ENCODE measurements at places on chromosomes 3 and 15.

GRCh38 chr3:178684881-178685590 is 148.8 kb downstream of the KCNMB2 start:
- no peak for DNase-seq

DNA sequence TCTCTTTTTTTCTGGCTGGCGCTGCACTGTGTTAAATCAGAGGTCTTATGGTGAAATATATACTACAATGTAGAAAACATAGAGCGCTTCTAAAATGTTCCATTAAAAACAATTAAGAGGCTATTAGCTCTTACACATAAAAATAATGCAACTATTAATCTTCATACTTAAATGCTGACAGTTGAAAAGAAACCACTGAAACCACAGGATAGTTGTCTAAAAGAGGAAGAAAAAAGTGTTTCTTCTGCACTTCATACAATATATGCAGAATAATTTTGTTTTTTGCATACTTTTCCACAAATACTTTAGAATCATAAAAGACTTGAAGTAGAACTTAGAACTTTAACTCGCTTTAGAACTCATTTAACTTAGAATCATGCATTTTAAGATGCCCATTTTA is 170.5 kb downstream of the PYDC2 start:
- DNase-seq: no peak

GRCh38 chr3:123028233-123028828 is 768 bp upstream of the SEMA5B start:
- DNase-seq: peak; percentile 35

DNA sequence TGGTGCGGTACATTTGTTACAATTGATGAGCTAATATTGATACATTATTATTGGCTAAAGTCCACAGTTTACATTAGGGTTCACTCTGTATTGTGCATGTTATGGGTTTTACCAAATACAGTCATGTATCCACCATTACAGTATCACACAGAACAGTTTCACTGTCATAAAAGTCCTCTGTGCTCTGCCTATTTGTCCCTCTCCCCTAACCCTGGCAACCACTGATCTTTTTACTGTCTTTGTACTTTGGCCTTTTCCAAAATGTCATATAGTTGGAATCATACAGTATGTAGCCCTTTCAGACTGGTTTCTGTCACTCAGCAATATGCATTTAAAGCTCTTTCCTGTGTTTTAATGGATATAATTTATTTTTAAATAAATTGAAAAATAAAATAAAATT is 83.1 kb upstream of the SLC4A7 start:
- DNase-seq: no peak

- no peak for DNase-seq
These were observed 38.1 kb upstream of the RASA2 start for GRCh38 chr3:141448606-141449220.

- no peak for DNase-seq
These were observed 633.7 kb upstream of the SUCLG2 start for GRCh38 chr3:68288085-68288484.

GRCh38 chr3:114584734-114585371 is 291.0 kb downstream of the TIGIT start:
- DNase-seq: no peak

DNA sequence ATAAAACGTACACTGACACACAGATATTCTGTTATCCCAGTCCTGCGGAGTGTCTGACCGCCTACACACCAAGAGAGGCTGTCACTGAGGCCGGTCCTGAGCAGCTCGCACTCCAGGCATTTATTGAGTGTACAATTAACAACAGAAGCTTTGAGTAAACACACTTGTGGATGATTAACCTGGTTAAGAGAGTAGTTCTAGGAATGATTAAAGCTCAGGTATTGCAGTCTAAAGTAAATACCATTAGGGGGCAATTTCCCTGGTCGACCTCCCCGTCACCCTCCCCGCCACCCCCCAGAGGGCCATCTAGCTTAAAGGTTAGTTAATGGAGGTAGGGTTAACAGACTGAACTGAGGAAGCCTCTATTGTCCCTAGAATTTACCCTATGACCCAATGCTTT is 1278.5 kb downstream of the NSUN3 start:
- no peak for DNase-seq

- no peak for DNase-seq
These were observed 11.8 kb downstream of the MYO1E start for GRCh38 chr15:59360896-59361295.

- DNase-seq: peak; percentile 50
These were observed 6.4 kb downstream of the RASA2 start for GRCh38 chr3:141493184-141493583.

DNA sequence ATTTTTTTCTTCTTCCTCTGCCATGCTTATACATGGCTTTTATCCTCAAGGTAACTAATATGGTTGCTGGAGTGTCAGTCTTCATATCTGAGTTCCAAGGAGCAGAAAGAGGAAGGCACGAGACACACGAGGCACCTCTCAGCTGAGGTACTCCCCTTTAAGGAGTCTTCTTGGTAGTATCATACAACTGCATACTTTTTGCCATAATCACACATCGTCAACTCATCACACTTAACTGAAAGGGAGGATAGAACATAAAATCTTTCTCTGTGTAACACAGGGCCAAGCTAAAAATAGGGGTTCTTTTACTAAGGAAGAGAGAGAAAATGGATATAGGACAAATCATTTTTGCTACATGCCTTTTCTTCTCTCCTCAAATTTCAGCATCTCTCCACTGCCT is 104.2 kb downstream of the OXSM start:
- DNase-seq: no peak

GRCh38 chr3:24726423-24726822 is 231.8 kb upstream of the THRB start:
- DNase-seq: no peak

GRCh38 chr15:80595396-80595795 is 99.7 kb upstream of the ABHD17C start:
- no peak for DNase-seq

GRCh38 chr3:13772321-13772745 is 107.5 kb downstream of the WNT7A start:
- DNase-seq: no peak

GRCh38 chr3:114846252-114846651 is 300.8 kb downstream of the ZBTB20 start:
- DNase-seq: no peak

DNA sequence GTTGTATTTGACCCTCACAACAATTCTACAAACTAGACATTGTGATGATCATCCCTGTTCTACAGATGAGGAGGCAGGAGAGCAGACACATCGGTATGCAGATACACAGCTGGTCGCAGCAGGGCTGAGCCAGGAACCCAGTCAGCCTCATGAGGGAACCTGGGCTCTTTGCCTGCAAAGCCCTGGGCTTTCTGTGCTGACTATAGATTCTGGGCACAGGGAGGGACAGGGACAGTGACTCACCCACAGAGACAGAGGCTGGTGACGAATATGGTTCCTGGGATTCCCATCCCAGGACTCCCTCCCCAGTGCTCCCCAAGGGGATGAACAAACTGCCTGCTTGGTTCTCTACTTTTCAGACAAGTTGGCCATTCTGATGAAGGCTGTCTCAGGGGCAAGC is 3.8 kb upstream of the CAMP start:
- DNase-seq: no peak

- no peak for DNase-seq
These were observed 11.6 kb upstream of the ACAN start for GRCh38 chr15:88791637-88792036.

GRCh38 chr15:27672537-27672936 is 426.6 kb downstream of the OCA2 start:
- DNase-seq: no peak

DNA sequence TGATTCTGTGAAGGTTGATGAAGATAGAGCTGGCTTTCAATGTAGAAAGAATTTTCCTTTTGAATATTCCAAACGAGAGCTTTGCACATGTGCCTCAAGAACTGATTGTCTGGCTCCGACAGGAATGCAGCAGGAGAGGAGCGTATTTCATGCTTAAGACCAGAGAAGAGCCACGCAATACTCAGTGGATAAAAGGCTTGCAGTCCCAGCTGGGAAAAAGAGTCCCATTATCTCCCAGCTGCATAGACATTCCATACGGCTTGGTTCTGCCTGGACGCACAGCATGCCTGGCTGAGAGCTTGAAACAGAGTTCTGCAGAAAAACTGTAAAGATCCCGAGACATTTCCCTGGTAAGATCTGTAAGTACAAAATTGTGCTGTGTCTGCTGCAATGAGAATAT is at the start of gene CNTN6:
Gene CNTN6 (plus strand): TSS at position 254 of the 400 bp plus-strand sequence. CDS start 54,985 bp downstream, outside the sequence.
- no peak for DNase-seq

- DNase-seq: no peak
These were observed 30.6 kb downstream of the CTSH start for GRCh38 chr15:78914027-78914764.

DNA sequence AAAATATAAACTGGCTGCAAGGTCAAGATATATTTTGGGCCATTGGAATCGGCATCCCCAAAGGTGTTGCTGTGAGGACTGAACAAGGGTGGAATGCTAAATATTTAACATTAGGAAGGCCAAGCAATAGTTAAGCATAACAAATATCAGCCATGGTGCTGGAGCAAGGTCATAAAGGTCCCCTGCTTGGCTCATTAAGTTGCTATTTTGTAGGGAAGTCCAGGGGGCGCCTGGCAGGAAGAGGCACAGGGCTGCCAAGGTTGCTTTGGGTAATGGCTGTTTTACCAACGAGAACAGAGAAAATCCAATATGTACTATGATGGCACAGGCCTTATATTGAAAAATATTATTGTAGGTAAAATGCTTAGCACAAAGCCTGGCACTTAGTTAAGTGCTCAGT is 62.2 kb downstream of the SLC15A2 start:
- no peak for DNase-seq

DNA sequence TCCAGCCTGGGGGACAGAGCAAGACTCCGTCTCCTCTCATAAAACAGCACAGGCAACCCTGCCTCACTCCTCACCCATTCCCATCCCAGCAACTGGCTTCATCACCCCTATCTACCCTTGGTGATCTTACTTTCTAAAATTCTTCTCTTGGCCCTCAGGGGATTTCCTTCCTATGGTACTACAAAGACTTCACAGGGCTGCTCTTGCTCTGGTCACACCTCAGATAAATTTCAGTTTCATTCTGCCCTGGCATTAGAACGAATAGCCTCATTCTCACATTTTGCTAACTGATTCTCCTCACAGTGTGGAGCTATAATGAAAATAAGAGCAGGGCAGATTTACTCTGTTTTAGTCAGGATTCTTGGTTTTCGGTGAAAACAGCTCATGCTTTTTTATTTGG is 22.1 kb upstream of the CRBN start:
- no peak for DNase-seq

DNA sequence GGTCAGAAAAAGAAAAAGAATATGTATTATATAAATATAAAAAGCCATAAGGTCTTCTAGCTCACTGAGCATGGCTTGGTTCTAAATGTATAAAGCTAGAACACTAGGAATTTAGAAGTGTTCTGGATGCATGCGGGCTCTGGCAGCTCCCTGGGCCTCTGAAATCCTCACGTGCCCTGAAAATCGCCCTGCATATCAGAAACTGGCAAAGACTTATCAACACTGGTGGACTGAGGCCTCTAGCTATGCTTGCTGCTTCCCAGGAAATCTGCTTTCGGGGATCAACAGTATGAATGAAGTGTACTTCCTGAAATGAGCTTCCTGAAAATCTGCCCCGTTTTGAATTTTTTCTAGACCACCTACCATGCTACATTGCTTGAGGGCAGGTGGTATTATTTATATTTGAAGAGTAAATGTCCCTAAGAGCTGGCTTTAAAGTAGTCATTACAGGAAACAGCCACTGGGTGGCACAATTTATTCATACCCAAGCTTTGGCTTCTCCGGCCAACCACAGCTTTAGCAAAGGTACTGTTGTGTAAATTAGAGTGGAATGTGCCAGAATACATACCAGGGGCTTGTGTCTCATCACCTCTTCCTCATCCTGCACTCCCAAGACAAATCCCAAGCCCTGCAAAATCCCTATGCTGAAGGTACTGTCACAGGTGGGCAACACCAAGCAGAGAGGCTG is 17.7 kb downstream of the CRTAP start:
- DNase-seq: peak; percentile 48

- no peak for DNase-seq
These were observed 133.1 kb downstream of the IL1RAP start for GRCh38 chr3:190646996-190647395.

DNA sequence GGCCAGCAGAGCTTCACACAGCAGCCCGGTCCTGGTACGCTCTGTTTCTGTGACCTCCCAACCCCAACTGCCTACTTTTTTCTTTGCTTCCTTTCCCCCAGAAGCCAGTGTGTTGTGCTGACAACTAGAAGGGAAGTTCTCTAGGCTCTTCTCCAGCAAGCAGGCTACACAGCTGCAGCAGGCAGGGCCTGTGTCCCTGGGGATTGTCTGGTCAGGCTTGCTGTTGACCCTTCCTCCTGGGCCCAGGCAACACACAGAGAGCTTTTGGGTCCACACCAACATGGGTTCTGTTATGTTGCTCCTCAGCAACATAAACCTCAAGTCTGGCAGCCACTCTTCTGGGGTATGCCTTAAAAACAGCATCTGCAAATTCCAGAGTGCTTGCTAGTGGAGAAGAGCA is 36.2 kb upstream of the TSPAN3 start:
- no peak for DNase-seq

GRCh38 chr15:63915209-63915872 is 81.6 kb upstream of the HERC1 start:
- no peak for DNase-seq

GRCh38 chr3:115698851-115699591 is 75.7 kb downstream of the GAP43 start:
- no peak for DNase-seq

DNA sequence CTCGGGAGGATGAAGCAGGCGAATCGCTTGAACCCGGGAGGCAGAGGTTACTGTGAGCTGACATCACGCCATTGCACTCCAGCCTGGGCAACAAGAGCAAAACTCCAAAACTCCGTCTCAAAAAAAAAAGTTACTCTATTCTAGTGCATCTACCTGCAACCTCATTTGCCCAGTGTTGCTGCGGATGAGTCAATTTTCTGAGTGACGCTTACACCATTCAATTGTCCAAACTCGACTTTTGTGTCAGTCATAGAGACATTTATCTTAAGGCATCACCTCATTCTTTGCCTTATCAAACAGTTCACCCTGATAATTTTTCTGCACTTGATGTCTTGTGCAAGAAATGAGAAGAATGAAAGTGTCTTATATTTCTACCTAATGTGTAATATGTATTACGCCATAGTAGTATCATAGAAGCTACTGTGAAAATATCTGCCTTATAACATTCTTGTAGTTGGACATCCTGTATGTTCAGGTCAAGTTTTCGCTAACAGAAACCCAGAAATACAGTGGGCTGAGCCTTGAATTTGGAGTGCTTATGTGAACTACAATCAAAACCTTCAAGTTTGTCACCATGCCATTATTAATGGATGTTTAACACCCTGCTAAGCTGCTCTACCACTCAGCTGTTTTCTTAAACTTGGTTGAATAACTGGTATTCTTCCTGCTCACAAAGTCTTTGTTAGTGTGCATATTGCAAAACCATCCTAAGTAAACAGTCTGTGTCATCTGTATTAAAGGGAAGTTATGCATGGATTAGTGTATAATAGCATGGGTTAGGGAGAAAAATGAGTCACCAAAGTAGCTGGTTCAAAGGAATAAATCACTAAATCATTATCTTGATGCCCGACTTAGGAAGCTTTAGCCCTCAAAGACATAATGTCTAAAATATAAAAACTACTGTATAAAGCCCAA is 531.0 kb upstream of the NR2F2 start:
- DNase-seq: no peak

GRCh38 chr3:146493761-146494160 is 24.4 kb upstream of the PLSCR2 start:
- no peak for DNase-seq
